Stimulated activated CD8-positive, alpha-beta memory T cell treated with anti-CD3 and anti-CD28 coated beads, Interleukin-7, amount 100 ng/mL, for 1 hour (primary cell): ENCODE measurements at places on chromosomes 11 and 22.

- no peak for DNase-seq
Observed at GRCh38 chr11:36356201-36356600, 60.1 kb downstream of the PRR5L start.

DNA sequence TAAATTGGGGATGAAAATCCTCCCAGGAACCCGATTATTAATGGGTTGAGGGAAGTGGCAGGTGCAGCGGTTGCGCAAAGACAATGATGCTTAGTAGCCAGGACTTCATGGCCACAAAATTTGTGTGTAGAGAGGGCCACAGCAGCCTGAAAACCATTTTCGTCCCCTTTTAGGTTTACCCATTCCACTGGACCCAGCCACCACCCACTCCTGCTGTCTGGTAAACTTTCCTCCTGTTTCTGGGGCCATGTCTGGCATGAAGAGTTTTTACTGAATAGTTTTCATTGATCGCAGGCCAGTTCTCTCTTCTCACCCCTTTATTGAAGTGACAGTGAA lies 69.5 kb upstream of the SYT13 start:
- DNase-seq, result no peak

GRCh38 chr11:122215244-122215992 lies 99.4 kb upstream of the BLID start:
- no peak for DNase-seq

DNA sequence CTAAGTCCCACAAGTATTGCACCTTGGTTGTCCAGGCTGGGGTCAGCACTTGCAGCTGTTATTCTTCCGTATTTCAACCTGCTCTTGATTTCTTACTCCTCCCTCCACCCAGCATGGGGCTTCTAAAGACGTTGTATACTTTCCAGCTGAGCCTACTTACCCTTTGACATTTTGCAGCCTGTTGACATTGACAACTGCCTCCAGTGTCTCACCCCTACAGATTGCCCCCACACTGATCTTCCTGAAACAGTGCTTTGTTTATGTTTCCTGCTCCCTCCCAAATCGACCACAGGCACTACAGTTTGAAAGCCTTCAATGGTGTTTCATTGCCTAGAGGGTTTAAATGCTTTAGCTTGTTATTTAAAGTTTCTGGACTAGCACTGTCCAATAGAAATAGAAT lies 56.6 kb downstream of the FAM83F start:
- DNase-seq, result no peak

DNA sequence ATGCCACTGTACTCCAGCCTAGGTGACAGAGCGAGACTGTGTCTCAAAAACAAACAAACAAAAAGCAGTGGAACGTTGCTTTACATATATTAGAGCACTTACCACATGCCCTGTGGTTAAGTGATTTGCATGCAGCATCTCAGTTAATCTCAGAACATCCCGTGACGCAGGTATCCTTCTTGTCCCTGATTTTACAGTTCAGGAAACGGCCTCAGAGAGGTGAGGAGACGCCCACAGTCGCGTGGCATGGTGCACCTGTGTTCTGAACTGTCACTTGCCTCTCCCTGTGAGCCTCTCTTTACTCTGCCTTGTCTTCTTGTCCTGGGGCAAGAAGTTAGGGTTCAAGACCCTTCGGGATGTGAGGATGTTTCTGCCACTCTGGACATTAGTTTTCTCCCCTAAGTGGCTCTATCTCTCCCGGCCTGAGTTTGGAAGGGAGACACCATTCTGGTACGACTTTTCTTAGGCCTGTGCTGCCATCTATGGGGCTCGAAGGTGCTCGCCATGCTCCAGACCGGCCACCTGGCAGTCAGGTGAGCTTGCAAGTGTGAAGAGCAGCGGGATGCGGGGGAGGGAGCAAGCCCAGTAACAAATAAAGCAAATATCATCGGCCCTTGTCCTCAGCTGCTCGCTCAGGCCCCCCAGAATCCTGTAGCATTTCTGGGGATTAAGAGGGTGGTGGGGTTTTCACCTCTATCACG lies 25.6 kb downstream of the YWHAH start:
- DNase-seq, result peak; percentile 18

GRCh38 chr11:34833602-34834001 lies 82.6 kb downstream of the APIP start:
- no peak for DNase-seq

GRCh38 chr11:17328871-17329494 lies 22.6 kb upstream of the NCR3LG1 start:
- no peak for DNase-seq

GRCh38 chr11:67265633-67266448 lies 432 bp upstream of the GRK2 start:
- peak; percentile 54 for DNase-seq

DNA sequence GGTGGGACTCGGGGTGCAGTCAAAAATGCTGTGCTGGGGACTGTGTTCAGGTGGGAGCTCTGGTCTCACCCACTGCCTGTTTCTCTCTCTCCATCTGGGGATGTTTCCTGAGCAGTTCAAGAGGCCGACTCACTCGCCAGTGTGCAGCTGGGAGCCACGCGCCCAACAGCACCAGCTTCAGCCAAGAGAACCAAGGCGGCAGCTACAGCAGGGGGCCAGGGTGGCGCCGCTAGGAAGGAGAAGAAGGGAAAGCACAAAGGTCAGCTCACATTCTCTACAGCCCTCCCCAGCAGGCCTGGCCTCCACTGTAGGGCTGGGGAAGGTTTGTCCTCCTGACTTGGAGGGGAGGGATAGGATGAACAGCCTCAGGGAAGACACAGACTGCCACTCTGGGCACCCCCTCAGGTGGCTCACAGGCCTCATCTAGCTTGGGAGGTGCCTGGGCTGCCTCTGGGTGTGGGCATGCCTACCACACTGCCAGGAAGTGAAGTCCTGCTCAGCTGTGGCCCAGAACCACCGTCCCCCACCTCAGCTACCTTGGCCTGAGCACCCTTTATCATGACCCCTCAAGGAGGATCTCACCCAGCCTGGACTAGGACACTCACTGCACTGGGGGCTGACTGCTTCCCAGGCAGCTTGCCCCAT lies 13.0 kb downstream of the TUB start:
- no peak for DNase-seq

- DNase-seq, result no peak
Observed at GRCh38 chr11:30326906-30327305, 4.0 kb downstream of the ARL14EP start.

- DNase-seq, result no peak
Observed at GRCh38 chr22:45493286-45493771, 9.4 kb upstream of the FBLN1 start.

DNA sequence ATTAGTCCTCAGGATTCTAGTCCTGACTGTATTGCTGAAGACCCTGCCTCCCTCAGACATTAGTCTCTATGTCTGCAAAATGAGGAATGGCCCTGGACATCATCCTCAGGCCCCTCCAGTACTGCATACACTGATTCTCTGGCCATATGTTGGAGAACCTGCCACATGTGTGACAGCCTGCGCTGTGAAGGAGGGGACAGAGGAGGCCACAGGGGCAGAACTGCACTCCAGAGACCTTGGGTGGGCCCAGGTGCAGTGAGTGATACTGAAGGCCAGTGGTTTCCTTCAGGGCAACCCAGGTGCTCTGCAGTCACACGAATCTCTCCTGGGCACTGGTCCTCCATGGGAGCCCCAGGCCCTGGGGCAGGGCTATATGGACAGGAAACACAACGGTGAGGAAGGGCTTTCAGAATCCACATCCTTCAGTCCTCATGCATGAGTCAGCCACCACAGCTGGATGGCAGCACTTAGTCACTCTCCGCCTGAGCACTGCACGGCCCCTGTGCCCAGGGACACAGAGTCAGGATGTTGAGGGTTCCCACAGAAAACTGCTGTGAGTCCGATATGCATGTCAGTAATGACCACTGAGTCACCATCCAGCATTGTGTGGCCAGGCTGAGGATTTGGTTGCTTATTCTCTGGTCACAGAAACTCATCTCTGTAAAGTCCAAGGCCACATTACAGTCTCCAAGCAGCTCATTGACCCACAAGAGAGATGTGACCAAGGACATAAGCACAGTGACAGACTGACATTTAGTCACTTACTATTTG lies 39.7 kb downstream of the ME3 start:
- DNase-seq, result no peak

- no peak for DNase-seq
Observed at GRCh38 chr11:106939157-106939556, 79.1 kb downstream of the GUCY1A2 start.

- no peak for DNase-seq
Observed at GRCh38 chr22:33326540-33327295, 268.5 kb upstream of the SYN3 start.

DNA sequence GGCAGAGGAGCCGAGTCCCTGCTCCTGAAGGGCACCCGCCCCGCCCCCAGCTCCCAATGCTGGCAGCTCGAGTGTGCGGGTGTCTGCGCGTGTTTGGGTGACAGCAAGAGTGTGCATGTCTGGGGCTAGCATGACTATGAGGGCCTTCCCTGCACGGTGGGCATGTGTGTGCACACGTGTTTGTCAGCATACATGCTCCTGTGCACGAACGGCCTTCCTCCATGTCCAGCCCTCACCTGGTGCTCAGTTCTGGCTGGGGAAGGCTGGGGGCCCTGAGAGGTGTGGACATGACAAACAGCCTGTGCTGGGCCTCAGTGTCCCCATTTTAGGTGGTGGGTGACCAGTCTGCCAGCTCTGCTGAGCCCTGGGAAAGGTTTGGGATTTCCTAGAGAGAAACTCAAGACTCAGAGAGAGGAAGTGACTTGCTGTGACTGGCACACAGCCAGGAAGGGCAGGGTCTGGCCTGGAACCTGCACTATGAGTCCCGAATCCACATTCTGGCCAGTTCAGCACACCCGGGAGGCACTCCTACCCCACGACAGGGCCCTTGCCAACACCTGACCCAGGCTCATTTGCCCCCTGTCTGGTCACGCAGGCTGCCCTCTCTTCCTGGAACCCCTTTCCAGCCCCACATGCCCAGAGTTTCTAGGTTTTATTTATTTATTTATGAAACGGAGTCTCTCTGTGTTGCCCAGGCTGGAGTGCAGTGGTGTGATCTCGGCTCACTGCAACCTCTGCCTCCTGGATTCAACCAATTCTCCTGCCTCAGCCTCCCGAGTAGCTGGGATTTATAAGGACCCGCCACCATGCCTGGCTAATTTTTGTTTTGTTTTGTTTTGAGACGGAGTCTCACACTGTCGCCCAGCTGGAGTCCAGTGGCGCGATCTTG lies 3.3 kb upstream of the SHISA8 start:
- DNase-seq, result no peak

GRCh38 chr11:86621854-86622253 lies 50.6 kb downstream of the ME3 start:
- no peak for DNase-seq

DNA sequence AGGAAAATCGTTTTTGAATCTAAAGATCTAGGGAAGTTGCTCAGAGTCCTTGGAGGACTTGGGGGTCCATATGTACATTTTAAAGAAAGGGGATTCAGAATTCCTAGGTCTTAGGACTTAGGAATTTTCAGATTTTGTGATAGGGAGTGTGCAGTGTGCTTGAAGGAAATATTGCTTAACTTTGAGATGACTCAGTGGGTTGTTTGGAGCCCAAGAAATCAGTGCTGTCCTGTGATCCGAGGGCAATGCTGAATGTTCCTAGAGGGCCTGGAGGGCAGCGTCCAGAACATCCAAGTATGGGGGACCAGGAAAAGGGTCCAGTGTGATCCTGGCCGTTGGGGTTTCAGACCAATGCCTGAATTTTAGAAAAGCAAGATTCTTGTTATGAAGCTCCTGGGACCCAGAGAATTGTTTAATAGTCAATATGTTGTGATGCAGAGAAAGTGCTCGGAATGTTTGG lies 3.1 kb upstream of the IGF2 start:
- no peak for DNase-seq
